Mammary epithelial cell (primary cell): ENCODE measurements at places on chromosomes 6 and 20.
A peak's percentile ranks its signal among the peaks of the same experiment; 100 is the strongest.

DNA sequence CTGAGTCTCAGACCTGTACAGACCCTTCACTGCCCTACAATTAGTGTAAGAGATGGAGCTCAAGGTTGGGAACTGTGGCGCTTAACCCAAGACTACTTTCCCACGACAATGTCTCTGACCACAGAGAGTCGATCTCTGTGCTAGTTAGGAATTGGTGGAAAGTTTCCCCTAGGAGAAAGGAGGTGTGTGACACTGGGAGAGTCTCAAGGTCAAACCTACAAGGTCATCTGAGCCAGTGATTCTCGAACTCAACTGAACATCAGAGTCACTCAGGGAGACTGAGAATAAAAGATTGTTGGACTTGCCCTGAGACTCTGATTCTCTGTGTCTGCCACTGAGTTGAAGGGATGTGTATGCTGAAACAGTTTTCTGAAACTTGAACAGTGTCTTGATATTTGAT is 9.7 kb upstream of the AFDN start:
- DNase-seq: no peak

- peak; percentile 94 for DNase-seq
Observed at GRCh38 chr20:53735536-53736050, 142.0 kb upstream of the ZNF217 start.

DNA sequence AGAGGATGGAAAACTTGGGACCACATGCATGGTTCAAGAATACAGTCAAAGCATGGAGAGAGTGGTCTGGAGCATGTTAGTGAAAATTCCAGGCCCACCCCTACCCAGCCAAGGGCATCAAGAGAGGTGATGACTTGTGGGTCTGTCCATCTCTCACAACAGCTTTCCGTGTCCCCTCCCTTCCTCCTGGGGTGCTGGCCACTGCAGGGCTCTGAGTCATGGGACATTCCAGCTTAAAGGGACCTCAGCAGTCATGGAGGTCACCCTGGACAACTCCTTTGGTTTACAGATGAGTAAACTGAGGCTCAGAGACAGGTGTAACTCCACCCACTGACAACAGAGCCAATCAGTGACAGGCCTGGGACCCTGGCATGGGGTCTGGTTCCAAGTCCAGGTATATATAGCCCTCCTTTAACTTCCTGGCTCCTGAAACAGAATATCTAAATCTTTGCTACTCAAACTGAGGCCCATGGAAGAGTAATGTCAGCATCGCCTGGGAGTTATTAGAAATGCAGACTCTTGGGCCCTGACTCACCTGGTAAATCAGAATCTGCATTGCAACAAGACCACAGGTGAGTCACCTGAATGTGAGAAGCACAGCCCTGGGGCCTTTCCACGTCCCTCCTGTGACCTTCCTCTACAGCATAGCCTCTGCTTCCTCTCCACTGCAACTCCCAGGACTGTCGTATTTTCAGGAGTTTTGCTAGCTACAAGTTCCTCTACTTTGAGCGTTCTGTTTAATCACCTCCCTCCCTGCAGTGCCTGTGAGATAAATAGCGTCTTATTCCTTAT is 170.2 kb downstream of the ZDHHC14 start:
- peak; percentile 85 for DNase-seq

DNA sequence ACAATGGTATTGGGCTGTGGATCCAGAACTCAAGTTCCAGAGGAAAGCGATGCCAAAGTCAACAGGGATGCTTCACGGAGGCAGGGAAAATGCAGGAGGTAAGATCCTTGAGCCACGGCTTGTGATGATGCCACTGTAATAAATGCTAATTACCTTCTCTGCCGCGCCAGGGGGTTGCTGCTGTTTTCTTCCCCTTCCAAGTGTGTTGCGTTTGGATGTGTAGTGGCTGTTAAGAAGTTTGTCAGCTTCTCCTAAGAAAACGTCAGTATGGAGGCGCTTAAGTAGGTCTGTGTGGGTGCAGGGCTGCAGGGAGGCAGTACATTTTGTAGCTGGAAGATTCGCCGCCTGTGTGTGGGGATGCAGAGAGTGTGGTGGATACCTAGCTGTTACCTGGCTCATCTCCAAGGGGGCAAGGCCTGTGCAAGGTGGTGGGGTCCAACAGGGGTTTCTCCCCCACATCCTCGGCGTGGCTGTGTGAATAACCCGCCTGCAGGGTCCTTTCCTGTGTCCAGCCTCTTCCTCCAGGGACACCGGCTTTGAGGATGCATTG is 318.7 kb downstream of the CDH4 start:
- DNase-seq: no peak

DNA sequence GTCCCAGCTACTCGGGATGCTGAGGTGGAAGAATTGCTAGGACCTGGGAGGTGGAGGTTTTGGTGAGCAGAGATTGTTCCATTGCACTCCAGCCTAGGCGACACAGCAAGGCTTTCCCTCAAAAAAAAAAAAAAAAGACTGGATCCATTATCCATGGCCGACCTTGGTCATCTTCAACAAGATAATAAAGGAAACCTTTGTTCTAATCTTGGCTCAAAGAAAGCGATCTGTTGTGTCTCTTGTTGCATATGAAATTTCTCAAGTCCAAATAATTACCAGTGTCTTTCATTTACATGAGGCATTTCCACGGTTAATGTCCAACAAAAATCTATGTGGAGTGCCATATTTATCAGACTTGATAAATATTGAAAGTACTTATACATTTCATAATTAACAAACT is 23.7 kb upstream of the KIF16B start:
- DNase-seq: no peak

GRCh38 chr20:35302421-35303335 is 10.5 kb upstream of the FAM83C start:
- peak; percentile 88 for DNase-seq

- peak; percentile 69 for DNase-seq
Observed at GRCh38 chr20:2946988-2947961, 74.0 kb downstream of the PTPRA start.

GRCh38 chr6:42404484-42404883 is 47.2 kb downstream of the TRERF1 start:
- DNase-seq: peak; percentile 72
